ENCODE measurements at places on chromosomes 2 and 18. TPM values are rescaled to one million over a fixed set of nuclear protein-coding genes. Genes with fewer than 3 reads are reported as not detected.

GRCh38 chr18:60639836-60640235 lies 267.3 kb upstream of the MC4R start:
- no peaks in the 10 kb centered on the region for H3K4me1 ChIP-seq
- H3K4me3 ChIP-seq: no peak overlapping the region
- no peak overlapping the region for H3K27ac ChIP-seq
- no peaks in the 10 kb centered on the region for H3K27me3 ChIP-seq
- DNase-seq: no peak

DNA sequence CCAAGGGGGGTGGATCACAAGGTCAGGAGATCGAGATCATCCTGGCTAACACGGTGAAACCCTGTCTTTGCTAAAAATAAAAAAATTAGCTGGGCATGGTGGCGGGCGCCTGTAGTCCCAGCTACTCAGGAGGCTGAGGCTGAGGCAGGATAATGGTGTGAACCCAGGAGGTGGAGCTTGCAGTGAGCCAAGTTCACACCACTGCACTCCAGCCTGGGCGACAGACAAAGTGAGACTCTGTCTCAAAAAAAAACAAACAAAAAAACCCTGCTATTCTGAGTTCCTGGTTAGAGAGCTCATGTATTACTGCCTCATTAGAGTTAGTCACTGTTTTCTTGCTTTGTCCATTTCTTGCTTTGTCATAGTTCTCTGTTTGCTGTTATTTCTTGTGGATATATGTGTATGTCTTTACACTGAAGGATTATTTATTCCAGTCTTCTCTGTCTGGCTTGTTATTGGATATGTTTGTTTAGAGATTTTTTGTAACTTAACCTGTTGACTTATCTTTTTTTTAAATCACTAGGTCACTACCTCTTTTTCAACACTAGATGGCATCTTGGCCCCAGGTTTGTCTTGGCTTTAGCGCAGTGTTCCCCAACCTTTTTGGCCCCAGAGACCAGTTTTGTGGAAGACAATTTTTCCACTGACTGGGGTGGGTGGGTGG lies 17.0 kb downstream of the TTLL4 start:
- no peak overlapping the region for H3K4me3 ChIP-seq
- H3K27ac ChIP-seq: no peak overlapping the region
- peaks cover 32% of the 10 kb centered on the region for H3K4me1 ChIP-seq
- H3K36me3 ChIP-seq: peaks cover 19% of the 10 kb centered on the region
- no peaks in the 10 kb centered on the region for H3K27me3 ChIP-seq
- DNase-seq: no peak

The YES1 gene
- 18.5 TPM for total RNA-seq

GRCh38 chr2:6828299-6828584 lies 37.5 kb downstream of the CMPK2 start:
- no peak for DNase-seq
- no peaks in the 10 kb centered on the region for H3K27me3 ChIP-seq
- peaks cover 24% of the 10 kb centered on the region for H3K36me3 ChIP-seq
- no peak overlapping the region for H3K4me3 ChIP-seq
- H3K27ac ChIP-seq: no peak overlapping the region

- no peak for DNase-seq
- no peak overlapping the region for H3K4me3 ChIP-seq
- H3K27ac ChIP-seq: no peak overlapping the region
These were observed 48.6 kb downstream of the MYO7B start for GRCh38 chr2:127584047-127584446.

GRCh38 chr2:240615396-240615795 lies 9.9 kb upstream of the GPR35 start:
- H3K27ac ChIP-seq: no peak overlapping the region
- H3K4me1 ChIP-seq: peaks cover 25% of the 10 kb centered on the region
- DNase-seq: no peak
- peaks cover 38% of the 10 kb centered on the region for H3K36me3 ChIP-seq
- H3K27me3 ChIP-seq: no peaks in the 10 kb centered on the region
